ENCODE measurements at places on chromosomes 7 and 10.

GRCh38 chr10:15775513-15775912 lies 55.8 kb upstream of the ITGA8 start:
- no peak for DNase-seq

DNA sequence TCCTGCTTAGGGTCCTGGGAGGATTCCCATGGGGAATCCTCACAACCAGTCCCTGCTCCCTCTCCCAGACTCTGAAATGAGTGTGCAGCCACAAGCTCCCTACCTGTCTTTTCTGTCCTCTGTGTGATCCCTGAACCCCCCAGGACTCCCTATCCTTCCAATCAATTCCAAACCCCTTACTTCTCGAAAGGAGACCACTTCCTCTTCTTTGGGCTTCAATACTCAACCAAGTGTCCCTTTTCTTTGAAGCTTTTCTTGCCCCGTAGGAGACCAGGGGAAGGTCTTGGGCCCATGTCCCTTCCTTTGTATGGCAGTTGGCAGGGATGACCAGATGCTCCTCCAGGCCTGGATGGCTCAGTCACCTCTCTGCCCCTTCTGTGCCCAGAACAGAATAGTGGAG lies 1.7 kb downstream of the AEBP1 start:
- DNase-seq, result no peak

GRCh38 chr10:26446258-26446657 lies 8.1 kb downstream of the APBB1IP start:
- DNase-seq, result peak; percentile 24

GRCh38 chr10:76554033-76554408 lies 1083.6 kb downstream of the KCNMA1 start:
- no peak for DNase-seq

DNA sequence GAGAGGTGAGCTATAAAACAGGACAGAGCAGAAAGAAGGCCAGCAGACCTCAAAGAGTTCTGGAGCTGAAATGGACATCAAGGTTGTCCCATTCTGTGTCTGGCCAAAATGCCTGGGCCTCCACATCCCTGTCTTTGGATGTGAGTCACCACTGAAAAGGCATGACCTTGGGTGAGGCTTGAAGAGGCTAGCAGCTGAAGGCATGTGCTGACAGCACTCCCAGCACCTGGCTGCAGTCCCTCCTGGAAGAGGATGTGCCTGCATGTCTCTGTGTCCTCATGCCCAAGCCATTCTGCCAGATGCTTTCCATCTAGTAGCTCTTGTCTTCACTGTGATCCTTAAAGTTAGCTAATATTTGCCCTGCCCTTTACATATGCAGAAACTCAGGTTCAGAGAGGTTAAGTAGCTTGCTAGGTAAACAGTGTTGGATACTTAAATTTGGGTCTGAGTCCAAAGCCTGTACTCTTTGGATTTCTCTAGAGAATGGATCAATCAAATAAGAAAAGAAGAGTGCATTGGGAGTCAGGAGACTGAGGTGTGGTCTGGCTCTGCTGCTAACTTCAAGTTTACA lies 35.8 kb downstream of the HECW1 start:
- DNase-seq, result no peak

GRCh38 chr10:4201866-4202825 lies 417.1 kb upstream of the KLF6 start:
- no peak for DNase-seq

DNA sequence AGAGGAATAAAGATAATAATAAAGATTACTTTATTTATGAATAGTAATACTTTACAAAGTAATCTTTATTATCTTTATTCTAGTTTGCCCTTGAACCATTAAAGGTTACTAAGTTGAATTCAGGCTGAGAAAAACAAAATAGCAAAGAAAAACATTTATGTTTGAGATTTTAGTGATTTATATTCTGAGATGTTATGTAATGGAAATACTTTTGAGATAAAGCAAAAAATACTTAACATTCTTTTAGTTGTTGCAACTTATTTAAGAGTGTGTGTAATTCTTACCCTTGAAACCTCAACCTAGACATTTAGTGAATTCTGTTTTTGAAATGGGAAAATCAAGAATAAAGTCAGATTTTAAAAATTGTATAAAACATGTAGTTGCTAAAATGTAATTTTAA lies 40.0 kb downstream of the MINPP1 start:
- DNase-seq, result no peak

- DNase-seq, result no peak
Observed at GRCh38 chr10:12418725-12419261, 69.4 kb downstream of the CAMK1D start.

- DNase-seq, result no peak
Observed at GRCh38 chr10:95306318-95306650, 15.5 kb upstream of the PDLIM1 start.

DNA sequence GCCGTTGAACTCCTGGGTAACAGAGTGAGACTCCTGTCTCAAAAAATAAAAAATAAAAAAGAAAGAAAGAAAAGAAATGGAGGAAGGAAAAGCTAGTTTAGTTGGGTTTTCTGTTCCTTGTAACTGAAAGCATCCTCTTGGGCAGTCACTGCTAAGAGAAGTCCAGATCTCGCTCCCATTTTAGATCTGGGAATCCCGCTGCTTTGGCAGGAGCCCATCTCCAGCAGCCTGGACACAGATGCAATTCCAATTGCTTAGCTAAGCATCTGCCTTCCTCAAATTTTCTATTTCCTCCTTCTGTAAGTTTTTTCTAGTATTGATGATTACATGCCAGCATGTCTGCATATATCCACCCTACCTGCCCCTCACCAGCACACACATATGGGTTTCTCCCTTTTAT lies 54.1 kb downstream of the DENND2A start:
- no peak for DNase-seq

GRCh38 chr7:131501930-131502685 lies 54.3 kb downstream of the PODXL start:
- DNase-seq, result no peak

DNA sequence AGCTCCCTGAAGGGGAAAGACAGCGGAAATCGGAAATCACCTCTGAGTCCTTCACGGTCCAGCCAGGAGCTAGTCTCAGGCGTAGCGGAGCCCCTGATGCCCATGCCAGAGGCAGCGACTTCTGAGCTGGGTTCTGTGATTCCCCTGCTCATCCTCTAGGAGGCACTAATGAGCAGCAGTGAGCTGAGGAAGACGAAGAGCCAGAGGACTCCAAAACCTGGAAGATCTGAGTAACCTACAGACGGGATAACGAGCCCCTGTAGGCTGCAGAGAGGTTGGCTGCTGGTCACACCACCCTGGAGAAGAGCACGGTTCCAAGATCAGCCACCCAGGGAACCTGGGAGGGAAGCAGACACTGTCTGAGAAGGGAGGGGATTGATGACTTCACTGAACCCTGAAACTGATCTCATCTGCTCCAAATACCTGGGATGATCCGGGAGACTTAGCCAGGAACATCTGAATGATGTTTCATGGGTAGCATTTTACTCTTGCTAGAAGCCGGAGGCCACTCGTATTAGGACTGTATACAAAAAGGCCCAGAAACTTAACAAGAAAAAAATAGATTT lies 304.1 kb downstream of the PAXIP1 start:
- no peak for DNase-seq

DNA sequence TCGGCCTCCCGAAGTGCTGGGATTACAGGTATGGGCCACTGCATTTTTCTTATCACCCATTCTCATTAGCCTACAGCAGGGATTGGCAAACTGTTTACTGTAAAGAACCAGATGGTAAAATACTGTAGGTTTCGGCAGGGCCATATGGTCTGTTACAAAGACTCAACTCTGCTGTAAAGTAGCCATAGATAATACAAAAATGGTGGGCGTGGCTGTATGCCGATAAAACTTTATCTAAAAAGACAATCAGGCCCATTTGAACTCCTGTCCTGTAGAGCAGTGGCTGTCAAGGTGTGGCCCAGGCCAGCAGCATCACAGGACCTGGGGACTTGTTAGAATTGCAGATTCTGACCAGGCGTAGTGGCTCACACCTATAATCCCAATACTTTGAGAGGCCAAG lies 134.3 kb downstream of the CUX1 start:
- no peak for DNase-seq

DNA sequence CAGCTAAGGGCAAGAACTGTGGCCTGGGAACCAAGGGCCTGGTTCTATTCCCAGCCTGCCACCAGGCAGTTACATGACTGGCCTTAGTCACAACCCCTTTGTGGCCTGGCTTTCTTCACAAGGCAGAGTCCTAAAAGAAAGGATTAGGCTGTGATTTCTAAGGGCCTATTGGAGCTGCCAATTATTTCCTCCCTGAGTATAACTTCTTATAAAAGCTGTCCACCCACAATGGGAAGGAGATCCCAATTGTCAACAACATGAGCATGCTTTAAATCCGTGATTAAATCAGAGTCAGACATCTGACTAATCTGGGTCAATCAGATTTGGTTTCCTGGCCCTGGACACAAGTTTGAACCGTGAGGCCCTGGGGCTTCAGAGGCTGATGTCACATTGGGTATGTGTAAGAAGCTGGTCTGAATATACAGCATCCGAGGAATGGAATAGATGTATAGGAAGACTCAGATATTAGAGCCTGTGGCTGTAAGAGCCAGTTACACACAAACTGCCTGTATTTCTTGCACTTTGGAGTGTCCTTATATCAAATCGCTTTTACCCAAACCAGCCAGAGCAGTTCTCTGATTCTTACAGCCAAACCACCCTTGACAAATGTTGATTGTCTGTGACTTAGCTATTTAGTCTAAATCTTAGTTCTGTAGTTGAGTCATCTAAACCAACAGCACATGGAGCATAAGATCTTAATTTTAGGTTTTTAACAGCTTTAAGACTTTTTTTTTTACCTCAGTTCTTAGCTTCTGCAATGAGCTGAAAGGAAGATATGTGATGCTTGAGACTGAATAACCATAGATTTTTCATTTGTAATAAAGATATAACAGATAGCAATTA lies 61.3 kb downstream of the ABCB4 start:
- DNase-seq, result no peak

DNA sequence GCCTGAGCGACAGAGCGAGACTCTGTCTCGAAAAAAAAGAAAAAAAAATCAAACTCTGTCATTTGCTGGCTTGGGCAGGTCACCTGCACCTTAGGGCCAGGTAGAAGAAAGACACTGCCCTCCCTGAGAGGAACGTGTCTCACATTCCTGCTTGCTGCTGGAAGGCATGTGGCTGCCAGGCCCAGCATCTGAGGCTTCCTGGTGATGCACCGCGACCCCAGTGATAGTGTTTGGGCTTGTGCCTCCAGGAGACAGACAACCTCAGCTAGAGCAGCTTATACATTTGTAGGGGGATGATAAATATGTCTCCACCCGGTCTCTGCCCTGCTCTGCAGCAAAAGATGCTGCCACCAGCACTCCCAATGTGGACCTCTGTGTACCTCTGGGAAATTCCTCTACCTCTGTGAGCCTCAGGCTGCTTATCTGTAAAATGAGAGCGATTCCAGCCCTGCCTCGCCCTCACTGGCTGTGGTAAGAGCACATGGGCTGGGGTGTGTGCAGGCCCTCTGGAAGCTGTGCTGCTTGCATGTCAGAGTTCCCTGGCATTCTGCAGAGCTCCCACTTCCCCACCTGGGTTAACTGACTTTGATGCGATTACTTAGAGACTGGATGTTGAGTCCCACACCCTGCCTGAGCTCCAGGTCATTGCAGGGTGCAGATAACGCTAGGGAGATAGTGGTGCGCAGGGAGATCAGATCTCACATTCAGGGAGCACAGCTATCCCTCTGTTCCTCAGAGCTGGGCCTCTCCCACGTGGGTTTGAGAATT lies 19.9 kb downstream of the SLC29A3 start:
- DNase-seq, result no peak

DNA sequence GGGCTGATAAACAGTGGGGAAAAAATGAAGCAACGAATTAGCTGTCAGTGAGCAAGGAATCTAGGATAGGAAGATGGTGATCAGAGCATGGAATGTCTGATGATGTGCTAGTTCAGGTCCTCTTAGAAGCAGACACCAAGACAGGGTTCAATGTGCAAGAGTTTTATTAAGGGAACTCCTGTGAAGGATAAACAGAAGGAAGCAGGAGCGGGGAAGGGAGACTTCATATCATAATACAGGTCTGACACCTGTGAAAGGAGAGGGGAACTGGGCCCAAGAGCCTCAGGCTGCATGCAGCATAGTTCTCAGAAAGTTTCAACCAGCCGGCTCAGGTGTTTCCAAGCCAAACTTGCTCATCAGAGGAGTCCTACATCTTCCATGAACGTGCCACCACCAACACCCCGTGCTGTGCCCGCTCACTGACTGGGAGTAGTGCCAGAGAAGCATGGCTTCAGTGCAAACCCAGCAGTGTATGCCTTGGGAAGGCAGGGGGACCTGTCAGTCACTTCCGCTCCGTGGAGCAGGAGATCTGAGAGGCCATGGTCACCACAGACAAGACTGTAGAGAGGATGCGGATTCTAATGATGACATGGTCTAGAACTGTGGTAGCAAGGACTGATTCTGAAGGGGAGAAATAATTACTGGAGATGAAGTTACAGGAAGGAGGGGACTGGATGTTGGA lies 45.8 kb downstream of the ZNF800 start:
- no peak for DNase-seq

- DNase-seq, result peak; percentile 2
Observed at GRCh38 chr7:8015100-8015745, 46.6 kb downstream of the GLCCI1 start.

- DNase-seq, result no peak
Observed at GRCh38 chr7:25048444-25048834, 68.5 kb upstream of the OSBPL3 start.

- DNase-seq, result no peak
Observed at GRCh38 chr7:69643708-69644445, 45.6 kb downstream of the AUTS2 start.

DNA sequence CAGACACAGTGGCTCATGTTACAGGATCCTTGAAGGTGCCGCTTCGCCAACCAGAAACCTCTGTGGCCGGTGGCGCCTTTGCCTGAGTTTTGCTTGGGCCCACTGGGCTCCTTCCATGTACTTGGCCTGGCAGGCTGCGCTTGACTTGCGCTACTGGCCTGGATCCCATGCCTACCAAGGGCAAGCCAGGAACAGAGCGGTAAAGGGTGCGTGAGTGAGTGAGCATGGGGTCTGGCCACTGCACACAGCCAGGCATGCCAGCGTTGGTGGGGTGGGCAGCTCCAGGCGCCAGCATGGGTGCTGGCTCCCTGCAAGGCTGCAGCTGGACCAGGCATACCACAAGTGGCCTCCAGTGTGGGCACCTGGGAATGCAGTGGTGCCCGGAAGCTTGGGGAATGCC lies 16.3 kb upstream of the TSPAN15 start:
- no peak for DNase-seq
